ENCODE measurements at places on chromosomes 1 and 21. TPM values are rescaled to one million over a fixed set of nuclear protein-coding genes. Genes with fewer than 3 reads are reported as not detected.

- DNase-seq: no peak
Observed at GRCh38 chr1:230796626-230797025, 49.4 kb downstream of the CAPN9 start.

- no peak for DNase-seq
Observed at GRCh38 chr1:73749996-73750395, 448.0 kb downstream of the LRRIQ3 start.

CAMK1G gene
- total RNA-seq: not detected

DNA sequence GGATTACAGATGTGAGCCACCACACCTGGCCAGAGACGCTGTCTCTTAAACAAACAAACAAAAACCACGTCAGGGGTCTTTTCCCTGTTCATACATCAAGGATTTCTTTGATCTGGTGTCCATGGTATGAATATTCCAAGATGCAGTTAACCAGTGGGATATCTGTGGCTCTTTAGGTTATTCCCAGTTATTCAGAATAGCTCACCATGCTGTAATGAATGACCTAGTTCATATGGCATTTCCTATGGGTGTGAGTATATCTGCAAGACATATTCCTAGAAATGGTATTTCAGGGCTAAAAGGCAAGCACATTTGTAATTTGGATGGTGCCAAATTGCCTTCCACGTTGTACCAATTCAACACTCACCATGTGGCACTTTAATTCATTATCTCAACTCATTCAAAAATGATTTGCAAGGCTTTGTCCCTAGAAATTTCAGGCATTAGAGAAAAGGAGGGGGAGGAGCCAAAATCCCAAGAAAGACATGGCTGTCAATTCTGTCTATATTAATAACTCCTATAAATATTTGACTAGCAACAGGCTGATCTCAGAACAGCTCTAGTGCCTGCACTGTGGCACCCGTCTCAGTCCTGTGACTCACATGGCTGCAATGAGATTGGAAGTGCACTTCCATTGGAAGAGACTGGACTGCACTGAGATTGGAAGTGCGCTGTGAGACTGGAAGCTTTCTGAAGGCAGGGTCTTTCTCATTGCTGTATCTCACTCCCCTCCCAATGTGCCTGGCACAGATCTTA, 6.0 kb upstream of the STMN1 start:
- no peak for DNase-seq

DNA sequence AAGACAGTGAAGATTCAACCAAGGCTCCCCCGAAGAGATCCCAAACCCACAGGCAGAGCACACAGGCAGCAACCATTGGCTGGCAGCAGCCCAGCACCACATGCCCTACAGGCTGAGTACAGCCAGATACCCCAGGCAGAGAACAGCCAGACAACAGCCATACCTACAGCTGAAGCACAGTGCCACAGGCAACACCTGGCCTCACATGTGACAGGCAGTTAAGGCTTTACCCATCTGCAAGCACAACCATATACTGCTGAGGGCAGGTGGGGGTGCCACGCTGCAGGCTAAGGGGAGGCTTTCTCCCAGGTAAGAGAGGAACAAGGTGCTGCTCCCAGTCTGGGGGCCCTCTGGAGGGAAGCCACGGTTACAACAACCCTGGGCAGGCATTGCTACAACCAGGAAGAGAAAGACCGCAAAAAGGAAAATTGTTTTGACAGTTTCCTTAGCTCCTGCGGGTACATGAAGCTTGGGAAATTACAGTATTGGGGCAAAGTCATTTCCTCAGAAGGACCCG, 12.3 kb downstream of the CHIT1 start:
- no peak for DNase-seq

GRCh38 chr1:38872401-38873026, 634 bp downstream of the MYCBP start:
- DNase-seq: no peak

DNA sequence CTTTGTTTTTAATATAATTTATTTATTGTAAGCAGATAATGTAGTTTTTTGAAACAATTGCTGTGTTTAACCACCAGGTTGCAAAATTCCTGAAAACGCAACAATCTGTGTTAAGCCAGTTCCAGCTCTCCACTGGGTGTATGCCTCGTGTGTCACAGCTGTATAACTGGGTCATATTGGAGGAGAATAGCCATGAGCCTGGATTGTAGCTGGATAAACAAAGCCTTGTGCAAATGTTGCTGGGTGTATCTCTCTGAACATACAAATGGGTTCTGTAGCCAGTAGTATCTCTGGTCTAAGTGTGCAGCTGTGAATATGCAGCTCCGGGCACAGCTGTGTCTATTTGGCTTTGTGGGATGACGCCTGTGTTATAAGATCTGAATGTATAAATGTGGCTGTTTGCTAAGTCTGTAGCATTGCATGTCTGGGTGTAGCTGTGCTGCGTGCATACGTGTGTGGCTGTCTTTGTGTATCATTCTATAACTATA, 2.8 kb downstream of the TCEA3 start:
- no peak for DNase-seq

TACSTD2 gene
- not detected for total RNA-seq

- DNase-seq: peak; percentile 85
Observed at GRCh38 chr1:27011058-27011764, 1.4 kb downstream of the TENT5B start.

DNA sequence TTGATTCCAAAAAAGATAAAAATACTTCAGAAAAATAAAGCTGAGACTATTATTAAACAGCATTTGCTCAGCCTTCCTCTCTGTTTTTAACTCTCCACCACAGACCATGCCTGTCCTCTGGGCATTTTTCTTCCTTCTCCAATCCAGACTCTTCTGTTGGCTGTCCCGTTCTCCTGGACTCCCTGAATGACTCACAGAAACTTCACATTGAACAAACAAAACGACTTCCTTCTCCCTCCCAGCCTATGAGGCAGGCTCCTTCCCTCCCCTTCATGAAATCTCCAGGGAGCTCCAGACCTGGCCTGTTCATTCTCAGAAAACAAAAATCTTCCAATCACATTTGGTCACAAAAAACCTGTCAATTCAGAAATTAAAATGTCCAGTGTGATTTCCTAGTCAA, 421.3 kb downstream of the NPHP4 start:
- DNase-seq: peak; percentile 23

GRCh38 chr1:10640843-10641553, 155.4 kb downstream of the CASZ1 start:
- no peak for DNase-seq

DNA sequence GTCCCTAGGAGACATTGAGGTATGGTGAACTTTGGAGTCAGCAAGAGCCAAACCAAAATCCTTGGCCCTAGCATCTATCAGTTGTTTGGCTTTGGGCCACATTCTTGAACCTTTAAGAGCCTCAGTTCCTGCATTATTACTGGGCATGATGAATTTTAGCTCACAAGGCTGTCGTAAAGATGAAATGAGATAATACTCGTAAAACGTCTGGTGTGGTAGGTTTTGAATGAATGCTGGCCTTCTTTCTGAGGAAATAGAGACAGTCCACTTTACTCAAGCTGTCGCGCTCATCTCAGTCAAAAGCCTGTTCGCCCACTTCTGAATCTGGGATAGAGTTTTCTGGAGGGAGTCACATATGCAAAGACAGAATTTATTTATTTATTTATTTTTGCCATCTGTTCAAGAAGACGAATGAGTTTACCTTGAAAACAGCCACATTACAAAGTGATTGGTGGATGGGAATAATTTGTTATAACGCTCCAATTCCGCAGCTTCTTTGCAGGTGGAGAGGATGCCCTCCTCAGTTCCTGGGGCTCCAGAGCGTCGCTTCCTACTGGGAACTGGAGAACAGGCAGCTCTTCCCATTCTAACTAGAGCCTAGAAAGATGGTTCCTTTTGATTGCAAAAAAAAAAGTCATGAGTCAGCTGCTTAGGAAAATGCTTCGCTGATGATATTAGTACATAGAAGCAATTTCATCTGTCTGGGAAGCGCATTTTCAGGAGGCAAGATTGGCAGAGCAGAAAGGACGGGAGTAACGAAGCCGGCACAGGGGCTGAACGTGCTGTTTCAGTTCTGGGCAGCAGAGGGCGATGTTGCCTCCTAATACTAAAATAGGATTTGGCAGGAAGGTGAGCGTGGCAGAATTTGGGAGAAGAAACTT, 49.9 kb upstream of the CYP2J2 start:
- DNase-seq: peak; percentile 53

DNA sequence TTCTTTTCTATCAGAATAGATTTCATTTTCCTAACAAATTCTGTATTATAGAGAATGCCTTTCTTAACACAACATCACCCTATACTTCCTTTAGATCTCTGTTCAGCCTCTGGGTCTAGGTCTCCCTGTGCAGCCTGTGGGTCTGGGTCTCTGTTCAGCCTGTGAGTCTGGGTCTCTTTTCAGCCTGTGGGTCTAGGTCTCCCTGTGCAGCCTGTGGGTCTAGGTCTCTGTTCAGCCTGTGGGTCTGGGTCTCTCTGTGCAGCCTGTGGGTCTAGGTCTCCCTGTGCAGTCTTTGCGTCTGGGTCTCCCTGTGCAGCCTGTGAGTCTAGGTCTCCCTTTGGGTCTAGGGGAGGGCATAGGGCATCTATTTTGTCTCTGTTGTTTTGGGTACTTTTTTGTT, 59.6 kb upstream of the DIP2A start:
- no peak for DNase-seq

DNA sequence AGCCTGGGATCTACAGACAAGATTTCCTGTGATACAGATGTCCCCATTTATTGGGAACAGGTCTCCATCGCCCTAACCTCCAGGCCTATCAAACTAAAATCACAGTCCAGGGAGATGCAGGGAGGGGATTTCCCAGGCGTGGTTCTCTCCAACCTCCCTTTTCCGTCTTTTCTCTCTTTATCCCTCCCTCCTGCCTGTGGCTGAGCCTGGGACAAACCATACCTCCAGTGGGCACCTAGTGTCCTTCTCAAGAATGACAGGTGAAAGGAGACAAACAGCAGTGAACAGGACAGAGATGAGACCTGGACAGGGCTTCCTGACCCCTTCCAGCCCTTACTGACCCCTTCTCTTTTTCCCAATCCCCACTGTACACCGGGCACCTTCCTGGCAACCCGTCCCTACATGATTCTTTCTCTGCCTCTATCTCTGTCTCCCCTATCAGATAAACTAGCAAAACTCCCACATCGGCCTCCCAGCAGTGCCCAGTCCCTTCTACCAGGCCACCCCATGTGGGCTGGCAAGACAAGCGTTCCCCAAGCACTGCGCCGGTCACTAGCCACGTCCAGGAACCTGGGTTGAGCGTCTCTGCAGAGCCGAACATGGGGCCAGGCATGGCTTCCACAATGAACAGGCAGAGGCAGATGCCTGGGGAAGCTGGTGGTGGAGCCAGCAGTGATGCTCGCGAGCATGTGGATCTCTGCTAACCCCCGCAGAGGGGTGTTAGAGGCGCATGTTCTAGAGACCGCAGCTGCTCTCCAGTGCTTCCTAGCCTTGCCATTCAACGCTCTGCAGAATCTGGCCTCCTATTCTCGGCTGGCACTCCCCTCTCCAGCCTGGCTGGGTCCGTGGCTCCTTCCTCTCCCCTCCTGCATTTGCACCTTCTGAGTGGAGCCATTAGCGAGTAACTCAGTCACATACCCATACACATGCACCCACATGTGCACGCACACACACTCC, 54.7 kb downstream of the ELK4 start:
- no peak for DNase-seq

DNA sequence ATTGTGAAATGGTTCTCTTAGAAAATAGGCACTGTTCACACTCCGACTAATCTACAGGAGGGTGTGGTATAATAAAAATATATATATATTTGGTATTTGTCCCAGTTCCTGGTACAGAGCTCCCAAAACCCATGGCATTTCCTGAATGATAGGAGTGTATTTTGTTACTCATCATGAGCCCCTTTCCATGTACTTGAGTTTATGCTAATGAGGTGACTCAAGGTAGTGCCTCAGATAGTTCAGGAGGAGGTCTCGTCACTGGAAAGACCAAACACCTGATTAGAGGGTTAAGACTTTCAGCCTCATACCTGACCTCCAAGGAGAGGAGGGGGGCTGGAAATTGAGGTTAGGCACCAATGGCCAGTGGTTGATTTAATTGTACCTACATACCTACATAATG, 57.9 kb downstream of the TTC3 start:
- DNase-seq: no peak

- DNase-seq: no peak
Observed at GRCh38 chr1:205589618-205590456, 42.0 kb downstream of the ELK4 start.

UBL4B gene
- total RNA-seq: not detected

GRCh38 chr1:114315631-114316030, 162.0 kb upstream of the SYT6 start:
- no peak for DNase-seq

VASH2 gene
- total RNA-seq: 2.5 TPM

DNA sequence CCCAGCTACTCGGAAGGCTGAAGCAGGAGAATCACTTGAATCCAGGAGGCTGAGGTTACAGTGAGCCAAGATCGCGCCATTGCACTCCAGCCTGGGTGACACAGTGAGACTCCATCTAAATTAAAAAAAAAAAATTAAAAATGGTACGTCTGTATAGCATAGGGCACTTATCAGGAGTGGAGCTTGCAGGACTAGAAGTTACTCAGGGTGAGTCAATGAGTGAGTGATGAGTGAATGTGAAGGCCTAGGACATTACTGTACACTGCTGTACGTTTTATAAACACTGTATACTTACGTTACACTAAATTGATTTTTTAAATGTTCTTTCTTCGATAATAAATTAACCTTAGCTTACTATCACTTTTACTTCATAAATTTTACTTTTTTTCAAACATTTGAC, 183.6 kb downstream of the NR5A2 start:
- no peak for DNase-seq

- no peak for DNase-seq
Observed at GRCh38 chr21:29351691-29352090, 53.0 kb downstream of the BACH1 start.
